ENCODE measurements at places on chromosomes 1 and 21.

- peak; percentile 17 for DNase-seq
These were observed 124.3 kb downstream of the CYYR1 start for GRCh38 chr21:26448751-26449150.

GRCh38 chr1:7378346-7379130 is 392.6 kb upstream of the VAMP3 start:
- DNase-seq = no peak

GRCh38 chr1:62084310-62084890 is 110.2 kb upstream of the L1TD1 start:
- DNase-seq = no peak

GRCh38 chr1:7884757-7885156 is 31.9 kb upstream of the UTS2 start:
- DNase-seq = no peak

GRCh38 chr1:3459940-3460671 is 5.6 kb downstream of the ARHGEF16 start:
- no peak for DNase-seq

DNA sequence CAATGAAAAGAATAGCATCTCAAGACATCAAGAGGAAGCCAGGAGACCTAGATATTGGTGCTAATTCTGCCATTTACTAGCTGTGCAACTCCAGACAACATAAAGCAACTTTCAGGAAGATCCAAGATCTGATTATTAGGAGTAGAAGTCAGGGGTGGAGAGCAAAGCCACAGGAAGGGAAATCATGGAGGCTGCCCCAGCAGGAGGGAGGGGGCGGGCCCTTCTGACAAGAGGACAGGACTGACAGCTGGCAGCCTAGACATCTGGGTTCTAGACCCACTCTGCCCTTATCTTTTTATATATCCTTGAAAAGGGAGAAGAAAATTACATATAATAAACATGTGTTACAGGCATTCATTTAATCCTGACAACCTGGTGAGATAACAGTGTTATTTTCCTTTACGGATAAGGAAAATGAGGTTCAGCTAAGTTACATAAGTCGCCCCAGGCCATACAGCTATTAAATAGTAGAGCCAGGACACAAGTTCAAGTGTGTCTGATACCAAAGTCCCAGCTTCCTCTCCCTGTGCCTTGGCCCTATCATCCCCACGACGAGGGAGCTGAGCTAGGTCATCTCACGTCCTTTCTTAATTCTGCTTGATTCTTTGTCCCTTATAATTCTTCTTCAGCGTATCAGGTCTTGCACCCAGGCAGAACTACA is 46.6 kb downstream of the ARHGEF11 start:
- no peak for DNase-seq

DNA sequence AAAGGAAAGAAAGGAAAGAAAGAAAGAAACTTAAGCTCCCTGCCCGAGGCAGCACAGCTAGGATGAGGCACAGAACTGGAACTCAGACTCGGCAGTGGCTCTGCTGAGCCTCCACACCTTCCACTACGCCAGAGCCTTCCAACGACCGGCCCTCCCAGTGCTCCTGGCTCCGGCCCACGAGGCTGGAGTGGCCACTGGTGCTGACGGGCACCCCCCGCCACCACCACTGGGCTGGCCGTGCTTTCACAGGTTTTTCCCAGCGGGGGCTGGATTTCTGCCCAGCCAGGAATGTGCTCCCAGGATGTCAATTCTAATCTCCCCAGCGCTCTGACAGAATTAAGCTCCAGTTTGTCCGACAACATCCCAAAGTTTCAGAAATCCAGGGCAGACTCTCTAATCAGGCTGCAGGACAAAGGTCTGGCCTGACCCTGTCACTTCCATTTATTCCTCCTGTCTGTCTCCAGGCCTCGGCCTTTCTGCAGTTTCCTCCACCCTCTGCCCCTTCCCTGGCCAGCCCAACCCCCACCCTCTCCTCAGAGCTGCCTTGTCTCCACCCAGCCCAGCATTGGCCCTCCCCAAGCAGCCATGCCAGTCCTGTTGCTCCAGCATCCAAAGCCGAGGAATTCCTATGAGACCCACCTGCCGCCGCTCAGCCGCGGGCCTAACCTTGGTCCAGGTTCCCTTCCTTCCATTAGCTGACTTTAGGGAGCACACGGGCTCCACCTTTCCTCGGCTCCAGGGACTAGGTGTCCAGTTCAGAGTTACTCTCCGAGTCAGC is 81.9 kb downstream of the CASZ1 start:
- DNase-seq = no peak

DNA sequence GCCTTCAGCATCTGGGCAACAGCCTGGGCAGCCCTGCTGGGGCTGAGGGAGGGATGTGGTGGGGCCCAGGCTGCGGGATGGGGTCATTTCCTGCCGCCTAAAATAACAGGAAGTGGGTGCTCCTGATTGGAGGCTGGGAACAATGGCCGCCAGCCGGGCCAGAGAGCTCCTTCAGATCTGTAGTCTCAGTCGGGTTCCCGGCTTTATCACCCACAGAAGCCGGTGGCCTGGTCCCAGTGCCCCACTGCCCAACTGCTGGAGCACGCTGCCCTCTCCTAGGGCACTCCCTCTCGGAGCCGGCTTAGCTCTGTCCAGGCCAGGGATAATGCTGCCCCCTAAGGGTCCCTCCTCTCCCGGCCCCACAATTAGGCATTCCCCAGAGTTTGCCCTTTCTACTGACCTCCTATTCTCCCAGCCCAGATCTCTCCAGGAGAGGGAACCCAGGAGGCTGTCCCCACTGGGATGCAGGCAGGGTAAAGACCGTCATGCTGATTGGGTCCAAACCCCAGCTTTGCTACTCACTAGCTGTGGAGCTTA is 5.1 kb downstream of the MAP7D1 start:
- peak; percentile 89 for DNase-seq

- DNase-seq = no peak
These were observed 2.7 kb downstream of the EVA1B start for GRCh38 chr1:36320767-36321118.

DNA sequence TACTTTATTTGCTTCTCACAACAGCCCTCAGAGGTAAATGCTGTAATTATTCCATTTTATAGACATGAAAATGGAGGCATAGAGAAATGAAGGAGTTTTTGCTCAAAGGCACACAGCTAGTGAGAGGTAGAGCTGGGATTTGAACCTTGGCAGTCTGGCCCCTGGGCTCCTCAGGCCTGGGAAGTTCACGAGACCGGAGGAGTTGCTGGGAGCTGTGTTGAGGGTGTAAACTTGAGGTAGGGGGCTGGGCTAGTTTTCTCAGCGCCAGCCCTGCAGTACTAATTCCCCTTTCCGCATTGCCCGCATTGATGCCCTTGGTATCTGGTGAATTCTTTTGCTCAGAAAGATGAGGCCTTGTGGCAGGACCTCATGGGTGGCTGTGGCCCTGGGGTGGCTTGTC is 73.3 kb downstream of the PTPRU start:
- no peak for DNase-seq

DNA sequence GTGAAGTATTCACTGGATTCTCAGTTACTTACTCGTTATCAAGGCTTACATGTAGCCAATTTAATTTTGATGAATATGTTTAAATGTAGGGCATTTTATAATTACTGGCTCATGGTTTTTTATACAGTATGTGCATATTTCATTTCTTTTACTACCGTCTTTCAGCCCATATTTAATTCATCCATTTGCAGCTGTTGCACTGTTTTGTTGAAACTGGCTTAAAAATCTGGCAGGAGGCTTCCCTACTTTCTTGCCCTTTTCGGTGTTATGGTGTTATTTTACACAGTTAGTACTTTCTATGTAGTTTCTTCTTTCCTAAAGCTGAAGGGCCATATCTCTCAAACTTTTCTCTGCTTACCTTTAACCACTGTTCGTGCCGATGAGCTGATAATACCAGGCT is 54.2 kb downstream of the ITSN1 start:
- no peak for DNase-seq

GRCh38 chr1:175504875-175505555 is 238.4 kb downstream of the TNR start:
- DNase-seq = no peak

GRCh38 chr1:155729031-155729898 is 40.4 kb downstream of the DAP3 start:
- DNase-seq = peak; percentile 46

DNA sequence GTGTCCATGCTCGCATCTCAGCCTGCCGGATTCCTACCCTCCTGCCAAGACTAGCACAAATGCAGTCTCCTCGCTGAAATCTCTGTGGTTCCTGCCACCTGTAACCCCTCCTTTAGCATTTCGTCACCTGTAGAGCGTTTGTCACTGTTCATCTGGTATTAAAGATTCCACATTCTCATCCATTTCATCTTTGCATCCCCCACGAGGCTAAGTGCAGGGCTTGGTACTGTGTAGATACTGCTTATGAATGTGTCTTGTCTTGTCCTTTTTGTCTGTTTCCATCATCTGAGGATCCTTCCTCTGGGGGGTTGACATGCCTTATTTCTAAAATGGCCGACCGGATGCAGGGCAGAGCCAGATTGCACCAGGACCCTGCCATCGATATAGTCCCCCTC is 53.7 kb upstream of the DNAJC6 start:
- no peak for DNase-seq
